IPS DF 19.7 (cell line): ENCODE measurements at places on chromosomes 7 and 10.

- DNase-seq: no peak
These were observed 8.9 kb upstream of the EXOC6 start for GRCh38 chr10:92839191-92840085.

DNA sequence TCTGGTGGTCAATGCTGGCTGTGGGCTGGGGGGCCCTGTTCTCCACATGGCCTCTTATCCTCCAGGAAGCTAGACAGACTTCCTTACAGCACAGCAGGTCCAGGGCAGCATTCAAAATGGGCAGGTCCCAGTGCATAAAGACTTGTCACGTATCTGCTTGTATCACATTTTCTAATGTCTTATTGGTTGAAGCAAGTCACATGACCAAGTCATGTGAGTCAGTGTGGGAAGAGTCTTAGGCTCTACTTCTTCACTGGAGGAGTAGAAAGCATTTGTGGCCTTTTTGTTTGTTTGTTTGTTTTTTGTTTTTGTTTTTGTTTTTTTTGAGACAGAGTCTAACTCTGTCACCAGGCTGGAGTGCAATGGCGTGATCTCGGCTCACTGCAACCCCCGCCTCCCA, 104.7 kb downstream of the COL13A1 start:
- DNase-seq: no peak

GRCh38 chr10:78605800-78606350, 462.9 kb upstream of the ZMIZ1 start:
- DNase-seq: no peak

GRCh38 chr7:135217645-135218509, 6.6 kb upstream of the WDR91 start:
- no peak for DNase-seq

- no peak for DNase-seq
These were observed 82.2 kb downstream of the CFAP58 start for GRCh38 chr10:104435822-104436221.

- no peak for DNase-seq
These were observed 604 bp upstream of the SHTN1 start for GRCh38 chr10:117005527-117006055.

DNA sequence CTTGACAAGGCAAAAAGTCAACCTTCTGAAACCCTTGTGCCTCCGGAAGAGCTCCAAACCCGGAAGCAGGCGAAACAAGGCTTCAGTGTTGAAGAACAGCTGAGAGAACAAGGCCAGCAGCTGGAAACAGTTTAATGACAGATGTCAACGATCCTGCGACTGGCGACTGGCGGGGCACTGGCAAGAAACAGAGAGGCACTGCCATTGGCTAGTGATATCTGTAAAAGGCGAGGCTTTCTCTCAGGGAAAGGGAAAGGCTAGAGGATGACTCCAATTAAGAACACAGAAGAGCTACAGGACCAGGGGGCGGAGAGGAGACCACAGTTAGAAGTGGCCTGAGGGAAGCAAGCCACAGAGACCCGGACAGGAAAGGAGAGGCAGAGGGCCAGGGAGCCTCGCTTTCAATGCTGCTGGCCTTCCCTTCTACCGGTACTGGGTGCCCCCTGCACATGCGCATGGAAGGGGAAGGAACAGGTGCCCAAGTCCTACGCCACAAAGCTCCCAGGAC, 19.4 kb downstream of the ITGB1 start:
- DNase-seq: no peak

GRCh38 chr7:131765575-131765974, 209.1 kb upstream of the PODXL start:
- DNase-seq: no peak

DNA sequence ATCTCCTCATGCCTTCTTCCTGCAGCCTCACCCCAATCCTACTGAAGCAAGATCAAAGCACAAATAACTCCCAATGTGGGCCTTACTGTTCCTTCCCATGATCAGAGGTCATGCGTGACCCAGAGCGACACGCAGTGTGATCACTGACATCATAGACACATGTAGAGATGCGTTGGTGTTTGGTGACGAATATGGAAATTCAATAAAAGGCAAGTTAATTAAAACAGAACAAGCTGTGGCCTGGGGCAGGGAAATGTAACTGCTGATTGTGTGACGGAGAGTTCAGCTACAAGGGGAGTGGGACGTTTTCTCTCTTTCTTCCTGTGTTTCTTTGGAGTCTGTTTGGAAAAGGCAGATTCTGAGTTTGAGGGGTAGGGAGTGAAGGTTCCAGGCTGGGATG, 34.8 kb upstream of the CARD11 start:
- no peak for DNase-seq

DNA sequence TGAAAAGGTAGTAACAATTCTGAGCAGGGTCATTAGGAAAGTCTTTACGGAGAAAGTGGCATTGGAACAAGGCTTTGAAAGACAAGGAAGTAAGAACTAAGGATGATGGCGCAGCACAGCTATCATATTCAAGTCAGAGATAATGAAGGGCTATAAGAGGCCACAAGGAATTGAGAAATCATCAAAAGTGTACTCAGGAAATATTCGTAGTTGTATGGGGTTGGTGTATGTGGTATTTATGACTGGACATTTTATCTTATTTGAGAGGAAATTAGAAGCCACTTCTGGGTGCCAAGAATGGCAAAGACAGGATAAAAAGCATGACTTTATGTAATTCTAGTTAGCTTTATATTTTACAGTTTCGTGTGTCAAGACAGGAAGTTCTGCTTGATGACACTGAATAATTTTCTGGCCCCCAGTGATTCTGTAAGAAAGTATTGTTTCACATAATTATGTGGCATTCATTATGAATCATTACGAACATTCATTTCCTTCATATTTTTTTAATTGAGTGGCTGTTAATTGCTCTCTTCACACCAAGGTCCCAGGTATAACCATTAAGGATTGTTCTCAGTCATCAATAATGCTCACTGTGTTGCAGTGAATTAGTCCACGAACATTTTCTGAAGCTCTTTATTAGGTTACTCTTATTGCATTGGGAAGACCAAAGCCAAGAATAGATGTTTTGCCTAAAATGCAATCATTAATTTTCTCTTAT, 244.3 kb downstream of the PHF14 start:
- DNase-seq: no peak

GRCh38 chr7:74526780-74527179, 73.1 kb downstream of the GTF2IRD1 start:
- DNase-seq: no peak

GRCh38 chr10:71964098-71964742, at the start of gene CHST3:
Gene CHST3 (plus strand): TSS chr10:71964395. CDS start chr10:72005843, 41,448 bp downstream.
- DNase-seq: no peak

- DNase-seq: no peak
These were observed 93.2 kb downstream of the ADK start for GRCh38 chr10:74244097-74244685.

- no peak for DNase-seq
These were observed 4.4 kb downstream of the ZMIZ1 start for GRCh38 chr10:79072994-79073645.

- DNase-seq: no peak
These were observed 125.7 kb upstream of the CDK1 start for GRCh38 chr10:60652628-60653027.

DNA sequence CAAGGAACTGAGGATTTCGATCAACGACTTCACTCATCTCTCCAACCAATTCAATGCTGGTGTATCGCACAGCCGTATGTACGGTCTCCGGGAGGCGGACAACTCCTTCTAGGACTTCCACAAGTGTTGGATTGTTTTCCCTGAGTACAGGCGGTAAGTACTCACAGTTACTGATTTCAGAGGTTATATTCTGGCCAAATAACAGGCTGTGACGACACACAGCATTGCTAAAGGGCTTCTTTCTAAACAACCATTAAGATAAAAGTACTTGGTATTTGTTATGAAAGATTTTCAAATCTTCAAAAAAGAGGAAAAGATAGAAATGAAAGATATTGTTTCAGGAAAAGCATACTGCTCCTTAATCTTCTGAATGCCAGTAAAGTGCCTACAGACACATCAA, 52.2 kb downstream of the IRF5 start:
- no peak for DNase-seq

DNA sequence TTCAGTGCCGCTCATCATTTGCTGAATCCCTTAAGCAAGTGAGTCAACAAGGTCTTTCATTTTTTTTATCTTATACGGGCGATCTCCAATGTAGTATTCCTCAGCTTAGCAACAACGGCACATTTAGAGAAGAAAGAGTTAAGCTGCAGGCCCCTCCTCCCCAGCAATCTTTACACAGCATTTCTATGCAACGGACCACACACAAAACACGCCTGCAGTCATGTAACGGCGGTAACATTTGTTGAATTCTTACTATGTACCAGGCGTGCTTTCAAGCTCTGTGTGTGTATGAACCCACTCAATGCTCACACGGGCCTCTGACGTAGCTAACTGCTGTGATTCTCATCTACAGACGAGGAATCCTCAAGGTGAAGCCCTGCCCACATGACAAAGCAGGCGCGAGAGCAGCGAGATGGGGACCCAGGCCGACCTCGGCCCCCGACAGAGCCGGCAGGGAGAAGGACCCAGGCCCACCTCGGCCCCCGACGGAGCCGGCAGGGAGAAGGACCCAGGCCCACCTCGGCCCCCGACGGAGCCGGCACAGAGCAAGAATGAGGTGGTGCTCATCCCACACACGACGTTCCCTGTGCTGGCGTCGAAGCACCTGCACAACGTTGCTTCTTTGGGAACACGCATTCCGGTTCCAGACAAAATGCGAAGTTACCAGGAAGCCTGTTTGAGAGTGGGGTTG, 240.7 kb downstream of the ZMYND11 start:
- no peak for DNase-seq

- DNase-seq: no peak
These were observed 129.0 kb downstream of the HERPUD2 start for GRCh38 chr7:35565927-35566326.

- no peak for DNase-seq
These were observed 21.4 kb upstream of the SLIT1 start for GRCh38 chr10:97207131-97207530.

DNA sequence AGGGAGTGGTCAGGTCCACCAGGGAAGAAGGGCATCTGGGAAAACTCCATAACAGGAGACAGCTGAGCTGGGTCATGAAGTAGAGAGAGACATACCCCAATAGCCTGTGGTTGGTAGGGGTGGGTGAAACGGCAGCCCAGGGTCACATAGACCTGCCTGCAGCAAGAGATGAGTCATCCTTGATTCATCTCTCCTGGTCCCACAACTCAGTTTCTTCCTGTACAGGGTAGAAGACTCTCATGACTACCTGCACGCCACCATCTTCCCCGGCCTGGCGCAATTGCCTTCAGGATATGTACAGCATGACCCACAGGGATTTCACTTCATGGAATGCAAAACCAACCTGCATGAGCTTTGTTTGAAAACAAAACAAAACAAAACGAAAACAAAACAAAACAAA, 45.1 kb upstream of the ADAM12 start:
- DNase-seq: no peak
